Esophagus squamous epithelium (tissue), 5 donors: ENCODE measurements at places on chromosomes 6 and 20.

DNA sequence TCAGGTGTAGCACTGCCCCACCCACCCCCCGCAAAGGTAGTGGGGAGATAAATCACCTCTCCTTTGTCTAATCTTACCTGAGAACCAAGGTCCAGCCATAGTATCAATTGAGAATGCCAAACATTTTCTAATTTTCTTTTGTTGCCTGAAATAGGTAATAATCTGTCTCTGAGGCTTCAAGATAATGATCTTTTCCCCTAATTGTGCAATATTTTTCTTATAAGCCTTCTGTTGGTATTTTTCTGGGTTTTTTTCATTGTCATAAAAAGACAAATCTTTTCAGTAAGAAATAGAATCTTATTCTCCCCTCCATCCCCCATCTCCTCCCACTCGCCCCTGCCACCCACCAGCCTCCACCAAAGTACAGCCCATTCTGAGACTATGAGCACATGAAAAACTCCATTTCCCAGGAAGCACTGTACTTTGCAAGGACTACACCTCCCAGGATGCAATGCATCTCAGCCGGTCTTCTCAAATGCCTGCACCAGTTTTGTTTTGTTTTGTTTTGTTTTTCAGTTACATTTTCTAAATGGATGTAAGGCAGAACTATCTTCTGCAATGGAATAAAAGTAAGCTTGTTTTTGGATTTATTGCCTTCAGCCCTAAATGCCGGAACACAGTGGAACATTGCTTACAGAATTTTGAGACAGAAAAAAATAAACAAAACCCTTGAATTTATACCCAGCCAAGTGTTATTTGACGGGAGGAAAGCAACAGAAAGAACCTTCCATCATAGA, 268.0 kb downstream of the TFAP2A start:
- no peak for DNase-seq

DNA sequence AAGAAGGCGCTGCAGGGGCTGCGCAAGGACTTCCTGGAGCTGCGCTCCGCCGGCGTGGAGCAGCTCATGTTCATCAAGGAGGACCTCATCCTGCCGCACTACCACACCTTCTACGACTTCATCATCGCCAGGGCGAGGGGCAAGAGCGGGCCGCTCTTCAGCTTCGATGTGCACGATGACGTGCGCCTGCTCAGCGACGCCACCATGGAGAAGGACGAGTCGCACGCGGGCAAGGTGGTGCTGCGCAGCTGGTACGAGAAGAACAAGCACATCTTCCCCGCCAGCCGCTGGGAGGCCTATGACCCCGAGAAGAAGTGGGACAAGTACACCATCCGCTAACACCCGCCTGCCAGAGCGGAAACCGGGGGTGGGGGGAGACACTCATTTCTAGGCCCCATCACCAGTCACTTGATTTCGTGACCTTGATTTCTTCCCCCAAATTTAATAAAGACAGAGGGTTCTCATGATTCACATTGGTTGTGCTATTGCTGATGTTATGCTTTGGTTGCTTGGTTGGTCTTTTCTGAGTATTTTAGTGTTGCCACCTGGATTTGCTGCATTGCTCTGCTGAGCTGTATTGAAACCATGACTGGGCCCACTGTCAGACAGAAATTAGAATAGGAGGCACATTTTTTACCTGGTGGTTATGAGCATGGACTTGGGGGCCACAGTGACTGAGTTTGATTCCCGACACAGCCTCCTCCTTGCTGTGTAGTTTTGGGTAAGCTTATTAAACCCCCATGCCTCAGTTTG, 1.5 kb downstream of the FAM50B start:
- no peak for DNase-seq

DNA sequence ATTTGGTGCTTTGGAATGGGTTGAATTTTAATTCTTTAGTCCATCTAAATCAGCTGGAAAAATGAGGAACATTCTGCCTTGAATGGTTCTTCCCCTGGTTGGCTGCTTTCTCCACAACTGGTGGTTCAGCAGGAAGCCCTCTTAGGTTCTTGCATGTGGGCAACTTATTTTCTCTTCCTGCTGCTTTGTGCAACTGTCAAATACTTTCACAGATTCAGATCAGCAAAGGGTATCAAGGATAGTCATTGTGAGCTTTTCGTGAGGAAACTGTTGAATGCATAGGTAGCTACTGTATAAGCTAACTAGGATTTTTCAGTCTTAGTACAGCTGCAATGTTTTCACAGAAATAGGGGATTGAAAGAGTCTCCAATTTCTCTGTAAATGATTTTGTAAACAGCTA, 72.9 kb upstream of the MRAP2 start:
- no peak for DNase-seq

DNA sequence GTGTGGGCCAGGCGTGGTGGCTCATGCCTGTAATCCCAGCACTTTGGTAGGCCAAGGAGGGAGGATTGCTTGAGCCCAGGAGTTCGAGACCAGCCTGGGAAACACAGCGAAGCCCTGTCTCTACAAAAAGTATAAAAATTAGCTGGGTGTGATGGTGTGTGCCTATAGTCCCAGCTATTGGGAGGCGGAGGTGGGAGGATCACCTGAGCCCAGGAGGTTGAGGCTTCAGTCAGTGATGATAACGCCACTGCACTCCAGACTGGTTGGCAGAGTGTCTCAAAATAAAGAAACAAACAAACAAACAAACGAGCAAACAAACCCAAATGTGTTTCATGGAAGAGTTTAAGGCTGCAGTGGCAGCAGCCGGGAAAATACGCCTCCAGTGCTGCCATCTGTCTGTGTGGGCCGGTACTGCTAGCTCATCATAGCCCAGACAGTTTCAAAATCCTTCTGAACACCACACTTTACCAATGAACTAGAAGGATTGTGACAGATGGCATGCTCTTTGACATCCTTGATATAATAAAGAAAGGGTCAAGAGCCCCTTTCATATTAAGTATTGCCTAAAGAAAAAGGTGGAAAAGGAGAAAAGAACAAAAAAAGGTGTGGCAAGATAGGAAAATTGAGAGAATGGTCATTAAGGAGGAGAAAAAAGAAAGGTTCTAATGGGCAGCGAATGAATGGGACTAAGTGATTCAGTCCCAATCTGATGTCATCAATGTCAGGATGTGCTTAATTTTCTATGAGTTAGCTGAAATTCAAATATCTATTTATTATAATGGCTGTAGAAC, 298.6 kb downstream of the SYNE1 start:
- no peak for DNase-seq

GRCh38 chr6:74311431-74311830, 615.4 kb downstream of the CD109 start:
- no peak for DNase-seq

GRCh38 chr6:136510299-136510698, 39.9 kb downstream of the MAP7 start:
- DNase-seq, result no peak

- DNase-seq, result no peak
These were observed 453.5 kb upstream of the SULF2 start for GRCh38 chr20:48238781-48239180.
